Adrenal gland (tissue), 19 donors: ENCODE measurements at places on chromosomes 4 and X. TPM values are rescaled to one million over a fixed set of nuclear protein-coding genes. Genes with fewer than 3 reads are reported as not detected.

The DSPP gene
- not detected for total RNA-seq

The IL1RAPL2 gene
- total RNA-seq = not detected

The RHOXF1 gene
- 0.46 TPM for total RNA-seq

The USP17L20 gene
- total RNA-seq = not detected

The YY2 gene
- total RNA-seq = 2.0 TPM

The MAGEC2 gene
- total RNA-seq = not detected

The PLK4 gene
- total RNA-seq = 4.1 TPM

The MAGEC3 gene
- not detected for total RNA-seq

The TRIM60 gene
- total RNA-seq = not detected

The SPANXB1 gene
- not detected for total RNA-seq

GRCh38 chrX:97397371-97397770, 513.7 kb downstream of the RPA4 start:
- no peak for DNase-seq

- DNase-seq = no peak
Measured at GRCh38 chr4:155745984-155746383, 12.8 kb upstream of the GUCY1B1 start.

DNA sequence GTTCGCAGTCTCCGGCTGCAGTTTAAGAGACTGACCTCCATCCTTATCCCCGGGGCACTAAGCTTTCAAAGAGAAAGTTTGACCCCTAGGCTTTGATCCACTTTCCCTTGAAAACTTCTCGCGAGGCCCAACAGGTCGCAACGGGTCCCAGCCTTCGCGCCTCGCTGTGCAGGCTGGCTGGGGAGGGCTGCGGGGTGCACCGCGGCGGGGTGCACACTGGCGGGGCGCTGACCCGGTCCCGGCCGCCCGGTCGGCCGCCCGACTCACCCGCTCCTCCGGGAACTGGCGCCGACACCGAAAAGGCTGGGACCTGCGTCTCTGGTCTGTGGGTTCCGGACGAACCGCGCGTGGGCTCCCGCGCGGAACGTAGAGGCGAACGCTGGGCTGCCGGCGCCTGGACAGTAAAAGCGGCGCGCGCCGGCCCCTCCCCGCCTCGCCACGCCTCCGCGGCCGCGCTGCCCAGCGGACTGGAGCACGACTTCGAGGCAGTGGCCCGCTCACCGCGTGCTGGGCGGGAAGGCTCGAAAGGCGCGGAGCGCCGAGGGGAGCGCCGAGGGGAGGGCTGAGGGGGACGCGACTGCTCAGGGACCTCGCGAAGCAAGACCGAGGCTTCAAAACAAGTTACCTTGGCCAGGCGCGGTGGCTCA, at the start of gene TAF7L:
Gene TAF7L, minus strand, starts transcription at position 378 of the 647 bp plus-strand sequence. CDS start 3,791 bp downstream, outside the sequence.
- DNase-seq = no peak

DNA sequence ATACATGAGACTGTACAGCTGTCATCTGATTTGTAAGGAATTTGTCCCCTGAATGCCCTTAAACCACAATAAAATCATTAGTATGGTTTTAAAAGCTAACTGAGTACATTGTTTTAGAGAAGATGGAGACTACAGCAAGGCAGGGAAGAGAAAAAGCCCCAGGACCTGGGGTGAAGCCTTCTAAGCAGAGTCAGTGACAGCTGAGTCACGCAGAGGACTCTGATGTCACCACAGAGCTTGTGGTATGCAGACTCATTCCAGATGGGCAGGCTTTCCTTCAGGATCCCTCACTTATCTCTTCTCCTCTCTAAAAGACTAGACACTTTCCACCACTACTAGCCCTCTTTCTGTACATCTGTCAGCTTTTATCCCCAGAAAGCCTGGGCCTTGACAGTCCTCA, 97.1 kb upstream of the ATOH1 start:
- DNase-seq = peak; percentile 30

DNA sequence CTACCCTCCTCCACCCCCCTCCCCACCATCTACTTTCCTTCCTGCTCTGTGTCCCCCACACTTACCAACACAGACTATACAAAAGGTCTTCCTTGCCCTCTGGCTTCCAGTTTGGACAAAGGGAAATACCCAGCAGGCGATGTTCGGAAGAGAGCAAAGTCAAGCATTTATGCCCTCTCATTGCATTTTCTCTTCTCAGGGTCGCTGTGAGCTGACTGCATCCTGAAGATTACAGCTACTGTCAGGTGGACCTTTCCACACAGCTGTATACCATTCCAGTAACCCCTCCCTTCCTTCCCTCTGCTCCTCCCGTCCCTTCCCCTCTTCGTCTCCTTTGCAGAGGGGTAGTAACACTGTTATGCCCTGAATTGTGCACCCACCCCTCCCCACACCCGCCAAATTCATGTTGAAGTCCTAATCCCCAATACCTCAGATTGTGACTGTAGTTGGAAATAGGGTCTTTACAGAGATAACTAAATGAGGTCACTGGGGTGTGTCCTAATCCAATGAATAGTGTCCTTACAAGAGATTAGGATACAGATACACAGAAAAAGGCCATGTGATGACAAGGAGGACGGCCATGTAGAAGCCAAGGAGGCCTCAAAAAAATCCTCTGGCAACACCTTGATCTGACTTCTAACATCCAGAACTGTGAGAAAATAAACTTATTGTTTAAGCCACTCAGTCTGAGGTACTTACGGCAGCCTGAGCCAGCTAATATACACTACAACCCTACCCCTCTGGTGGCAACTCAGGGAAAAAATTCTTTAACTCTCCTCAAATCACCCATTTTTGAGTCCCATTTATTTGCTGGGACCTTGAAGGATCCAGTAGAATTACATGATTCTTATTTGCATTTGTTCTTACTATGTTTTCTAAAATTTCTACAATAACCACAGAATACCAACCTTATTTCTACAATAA, 11.7 kb downstream of the MORF4L2 start:
- DNase-seq = no peak

GRCh38 chr4:123351713-123352112, 44.9 kb upstream of the SPRY1 start:
- no peak for DNase-seq

DNA sequence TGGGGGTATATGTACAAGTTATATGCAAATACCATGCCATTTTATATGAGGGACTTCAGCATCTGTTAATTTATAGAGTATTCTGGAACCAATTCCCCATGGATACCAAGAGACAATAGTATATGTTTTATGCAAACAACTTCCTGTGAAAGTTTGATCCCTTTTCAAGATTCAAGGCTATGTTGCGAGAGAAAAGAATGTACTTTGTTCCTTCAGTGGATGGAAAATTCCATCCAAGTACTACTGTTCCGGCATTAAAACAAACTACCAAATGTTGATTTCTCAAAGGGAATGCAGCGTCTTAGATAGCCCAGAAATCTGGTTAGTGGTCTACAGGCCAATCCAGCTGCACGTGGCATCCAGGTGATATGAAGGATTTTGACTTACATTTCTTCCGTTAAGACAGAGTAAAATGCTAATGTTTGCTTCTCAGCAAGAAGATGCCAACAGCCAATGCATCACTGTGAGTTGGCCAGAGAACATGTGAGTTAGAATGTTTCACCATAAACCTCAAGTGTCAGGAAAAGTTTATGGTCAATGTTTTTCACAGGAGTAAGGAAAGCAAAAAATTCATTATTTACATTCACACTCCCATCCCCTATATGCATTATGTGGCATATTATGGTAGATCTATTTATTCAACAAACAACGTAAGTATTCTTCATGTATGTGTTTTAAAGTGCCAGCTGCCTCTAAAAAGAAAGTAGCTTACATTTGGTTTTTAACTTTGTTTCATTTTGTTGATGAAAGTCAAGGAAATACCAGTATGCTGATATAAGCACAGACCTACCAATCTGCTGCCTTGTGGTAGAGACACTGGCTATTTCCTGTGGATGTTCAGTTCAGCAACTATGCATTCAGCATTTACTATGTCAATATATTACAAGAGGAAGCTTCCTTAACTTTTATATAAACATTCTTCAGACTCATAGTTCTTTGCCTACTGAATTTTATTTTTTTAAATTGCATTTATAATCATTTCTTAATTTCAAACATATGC, 44.4 kb downstream of the METTL14 start:
- no peak for DNase-seq

- no peak for DNase-seq
Measured at GRCh38 chr4:112819729-112820128, 182.8 kb downstream of the LARP7 start.

DNA sequence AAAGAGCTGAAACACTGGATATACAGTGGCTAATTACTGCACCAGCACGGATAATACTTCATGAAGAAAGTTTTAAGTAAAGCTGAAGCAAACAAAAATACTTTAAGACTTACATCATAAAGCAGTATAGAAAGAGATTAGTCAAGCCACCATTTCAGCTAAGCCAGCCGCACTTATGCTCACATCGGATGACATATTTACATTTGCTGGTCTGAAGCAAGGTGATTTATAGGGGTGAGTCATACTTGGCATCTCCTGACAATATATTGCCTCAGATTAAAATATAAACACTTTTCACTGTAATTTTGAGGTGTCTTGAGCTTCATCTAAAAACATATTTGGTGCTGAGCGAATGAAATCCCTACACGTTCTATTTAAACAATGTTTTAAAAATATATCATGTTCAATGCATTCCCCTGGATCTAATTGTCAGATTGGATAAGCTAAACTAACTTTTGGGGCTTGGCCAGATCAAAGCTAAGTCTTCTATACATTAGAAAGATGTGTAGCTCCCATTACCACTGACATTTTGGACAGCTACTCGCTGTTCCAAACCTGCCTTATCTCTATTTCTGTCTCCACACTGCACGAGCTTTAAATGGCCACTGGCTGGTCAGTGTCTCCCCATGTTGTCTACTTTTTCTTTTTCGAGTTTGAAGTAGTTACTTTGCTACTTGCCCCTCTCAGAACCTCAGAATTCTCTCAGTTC, 103.2 kb downstream of the VCX2 start:
- DNase-seq = no peak

DNA sequence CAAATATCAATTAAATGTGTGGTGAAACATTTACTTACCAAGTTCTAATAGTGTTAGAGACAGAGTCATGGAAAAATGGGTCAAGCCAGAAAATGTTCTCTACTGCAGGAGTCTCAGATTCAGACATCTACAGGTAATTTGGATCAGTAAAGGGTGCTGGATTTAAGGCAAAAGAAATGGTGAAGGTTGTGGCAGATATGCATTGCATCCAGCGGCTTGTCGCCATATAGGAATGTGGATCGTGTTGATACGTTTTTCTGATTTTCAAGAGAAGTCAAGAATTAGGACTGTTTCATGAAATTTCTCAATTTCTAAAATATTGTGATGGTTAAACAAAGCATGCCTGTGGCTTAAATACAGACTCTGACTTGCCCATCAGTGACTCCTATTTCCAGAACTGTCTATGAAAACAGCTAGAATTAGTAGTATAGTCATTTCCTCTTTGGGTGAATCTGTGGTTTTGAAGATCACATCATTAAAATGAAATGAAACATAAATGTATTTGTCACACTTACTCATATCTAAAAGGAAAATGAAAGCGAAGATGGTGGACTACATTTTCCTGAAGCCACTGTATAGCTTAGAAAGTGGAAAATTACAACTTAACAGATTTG, 110.1 kb upstream of the VEGFC start:
- no peak for DNase-seq

- no peak for DNase-seq
Measured at GRCh38 chr4:102988429-102989020, 31.0 kb downstream of the SLC9B1 start.

DNA sequence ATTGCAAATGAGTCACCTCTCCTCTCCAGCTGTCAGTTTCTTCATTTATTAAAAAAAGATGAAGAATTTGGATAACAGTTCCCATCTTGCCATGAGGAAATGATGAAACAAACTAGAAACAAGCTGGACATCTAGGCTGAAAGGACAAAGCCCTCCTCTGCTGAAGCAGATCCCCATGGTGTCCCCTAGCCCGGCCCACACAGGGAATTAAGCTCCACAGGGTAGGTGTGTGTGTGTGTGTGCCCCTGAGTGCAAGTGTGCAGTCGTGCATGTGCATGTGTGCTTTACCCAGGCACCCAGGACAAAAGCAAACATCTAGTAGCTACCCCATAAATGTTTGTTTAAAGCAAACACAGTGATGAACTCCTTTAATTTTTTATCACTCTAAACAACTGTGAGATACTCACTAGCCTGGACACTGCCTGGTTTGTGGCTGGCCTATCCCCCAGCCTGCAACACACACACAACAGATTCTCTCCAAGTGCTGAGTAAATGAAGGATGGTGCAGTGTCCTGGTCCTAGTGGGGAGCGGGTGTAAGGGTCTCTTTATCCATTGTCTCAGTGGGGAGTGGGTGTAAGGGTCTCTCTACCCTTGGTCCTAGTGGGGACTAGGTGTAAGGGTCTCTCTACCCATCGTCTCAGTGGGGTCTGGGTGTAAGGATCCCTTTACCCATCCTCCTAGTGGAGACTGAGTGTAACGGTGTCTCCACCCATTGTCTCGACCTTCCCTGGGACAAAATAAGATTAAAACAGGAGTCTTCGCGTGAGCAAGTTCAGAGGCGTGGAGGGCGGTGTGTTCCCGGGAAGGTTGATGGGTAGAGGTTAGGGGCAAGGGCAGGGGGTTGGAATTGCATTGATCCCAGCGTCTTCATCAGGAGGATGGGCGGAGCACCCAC, 688 bp upstream of the EVC start:
- no peak for DNase-seq

GRCh38 chr4:139770361-139770760, 104.7 kb downstream of the MGST2 start:
- no peak for DNase-seq

- DNase-seq = no peak
Measured at GRCh38 chr4:68352791-68353190, 2.9 kb upstream of the YTHDC1 start.

GRCh38 chr4:187183826-187184225, 460.2 kb upstream of the FAT1 start:
- DNase-seq = no peak

DNA sequence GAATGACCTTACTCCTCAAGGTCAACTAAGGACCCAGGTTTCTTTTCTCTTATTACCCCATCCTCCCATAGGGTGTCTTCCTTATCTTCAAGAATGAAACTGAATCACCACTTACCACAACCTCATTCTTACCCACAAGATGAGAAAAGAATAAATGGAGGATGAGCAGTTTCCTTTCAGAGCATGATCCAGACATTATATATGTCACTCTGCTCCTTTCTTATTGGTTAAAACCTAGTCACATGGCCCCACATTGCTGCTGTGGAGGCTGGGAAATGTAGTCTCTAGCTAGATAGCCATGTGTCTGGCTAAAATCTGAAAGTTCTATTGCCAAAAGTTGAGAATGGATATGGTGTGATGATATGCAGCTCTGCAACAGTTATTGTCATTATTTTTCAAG, 62.4 kb upstream of the RAI2 start:
- DNase-seq = no peak

DNA sequence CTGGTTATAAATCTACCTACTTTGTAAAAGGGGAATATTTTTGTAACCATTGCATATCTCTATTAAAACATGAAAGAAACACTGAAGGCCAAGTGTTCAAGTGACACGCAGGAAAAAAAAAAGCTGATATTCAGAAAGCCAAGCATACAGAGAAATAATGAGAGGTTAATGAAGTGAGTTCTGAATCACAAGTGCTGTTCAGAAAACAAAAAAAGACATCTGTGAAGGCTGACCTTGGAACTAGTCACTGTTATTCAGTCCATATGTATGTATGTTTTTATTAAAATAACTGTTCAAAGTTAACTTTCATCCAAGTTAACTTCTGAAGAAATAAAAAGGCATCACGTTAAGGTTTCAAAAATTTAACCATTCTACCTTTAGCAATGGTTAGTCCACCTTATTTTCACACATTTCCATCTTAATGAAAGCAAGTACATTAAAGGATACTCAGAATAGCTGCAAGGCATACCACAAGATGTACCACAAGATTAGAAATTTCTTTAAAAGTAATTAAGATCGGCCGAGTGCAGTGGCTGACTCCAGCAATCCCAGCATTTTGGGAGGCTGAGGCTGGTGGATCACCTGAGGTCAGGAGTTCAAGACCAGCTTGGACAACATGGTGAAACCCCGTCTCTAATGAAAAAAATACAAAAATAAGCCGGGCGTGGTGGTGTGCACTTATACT, 31.4 kb downstream of the SH3RF1 start:
- no peak for DNase-seq
